ENCODE measurements at places on chromosomes 12 and 14.

- no peak for DNase-seq
Observed at GRCh38 chr12:51910691-51911090, 3.4 kb downstream of the ACVRL1 start.

- no peak for DNase-seq
Observed at GRCh38 chr12:114981036-114981435, 297.1 kb upstream of the TBX3 start.

DNA sequence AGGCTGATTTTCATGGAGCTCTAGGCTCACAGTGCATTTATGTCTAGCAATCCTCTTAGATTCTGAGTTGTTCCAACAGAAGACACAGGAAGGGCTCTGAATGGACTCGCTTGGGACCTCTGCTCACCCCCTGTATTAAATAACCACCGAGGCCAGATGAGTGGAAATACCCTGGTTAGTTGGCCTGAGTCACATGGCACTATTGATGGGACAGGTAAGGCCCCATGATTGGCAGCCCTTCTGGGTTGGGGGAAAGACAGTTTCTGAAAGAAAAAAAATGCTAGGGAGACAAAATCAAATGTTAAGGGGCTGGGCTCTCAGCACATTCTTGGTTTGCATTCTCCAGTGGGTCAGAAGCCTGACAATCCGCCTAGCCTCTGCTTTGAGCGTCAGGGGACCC, 14.8 kb downstream of the DGLUCY start:
- DNase-seq = no peak

DNA sequence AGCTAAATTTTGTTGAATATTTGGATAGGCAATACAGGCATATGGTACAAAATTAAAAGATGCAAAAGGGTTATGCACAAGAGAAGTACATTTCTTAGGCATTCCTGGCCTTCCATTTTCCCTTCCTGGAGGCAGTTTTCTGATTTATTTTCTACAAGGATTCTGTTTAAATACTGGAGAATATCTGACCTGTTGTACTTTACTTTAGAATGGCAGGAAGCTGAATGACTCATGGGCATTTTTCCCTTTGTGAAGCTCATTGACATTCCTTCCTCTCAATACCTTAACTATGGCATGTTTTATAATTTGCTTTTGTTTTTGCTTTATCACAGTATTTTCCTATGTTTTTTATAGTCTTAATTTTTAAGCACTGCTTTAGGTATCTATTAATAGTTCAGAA, 62.7 kb downstream of the RCOR1 start:
- no peak for DNase-seq

GRCh38 chr12:53744751-53745150, 7.0 kb downstream of the CISTR start:
- no peak for DNase-seq

DNA sequence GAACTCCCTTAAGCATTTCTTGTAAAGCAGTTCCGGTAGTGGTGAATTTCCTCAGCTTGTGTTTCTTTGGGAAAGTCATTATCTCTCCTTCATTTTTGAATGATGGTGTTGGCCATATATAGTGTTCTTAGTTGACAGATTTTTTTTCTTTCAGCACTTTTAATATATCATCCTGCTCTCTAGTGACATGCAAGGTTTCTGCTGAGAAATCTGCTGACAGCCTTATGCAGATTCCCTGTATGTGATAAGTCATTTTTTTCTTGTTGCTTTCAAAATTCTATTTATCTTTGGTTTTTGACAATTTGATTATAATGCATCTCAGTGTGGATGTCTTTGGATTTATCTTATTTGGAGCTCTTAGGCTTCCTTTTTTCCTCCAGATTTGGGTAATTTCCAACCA, 135.7 kb downstream of the PTPRO start:
- no peak for DNase-seq

DNA sequence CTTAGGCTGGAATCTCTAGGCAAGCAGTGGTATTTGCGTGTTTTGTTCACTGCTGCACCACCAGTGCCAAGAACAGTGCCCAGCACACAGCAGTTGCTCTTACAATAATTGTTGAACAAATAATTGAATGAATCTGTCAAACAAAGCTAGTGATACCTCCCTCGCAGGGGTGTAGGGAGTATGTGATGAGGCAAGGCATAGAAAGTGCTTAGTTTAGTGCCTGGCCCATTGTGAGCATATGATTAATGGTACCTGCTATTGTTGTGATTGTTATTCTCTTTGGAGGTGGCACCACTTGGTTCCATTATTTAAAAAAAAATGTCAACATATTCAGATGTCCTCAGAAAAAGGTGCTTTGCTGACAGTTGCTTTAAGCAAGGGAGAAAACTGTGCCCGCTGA, 210.1 kb upstream of the TBX3 start:
- DNase-seq = no peak

- DNase-seq = no peak
Observed at GRCh38 chr12:132238488-132238854, 90.9 kb downstream of the GALNT9 start.

DNA sequence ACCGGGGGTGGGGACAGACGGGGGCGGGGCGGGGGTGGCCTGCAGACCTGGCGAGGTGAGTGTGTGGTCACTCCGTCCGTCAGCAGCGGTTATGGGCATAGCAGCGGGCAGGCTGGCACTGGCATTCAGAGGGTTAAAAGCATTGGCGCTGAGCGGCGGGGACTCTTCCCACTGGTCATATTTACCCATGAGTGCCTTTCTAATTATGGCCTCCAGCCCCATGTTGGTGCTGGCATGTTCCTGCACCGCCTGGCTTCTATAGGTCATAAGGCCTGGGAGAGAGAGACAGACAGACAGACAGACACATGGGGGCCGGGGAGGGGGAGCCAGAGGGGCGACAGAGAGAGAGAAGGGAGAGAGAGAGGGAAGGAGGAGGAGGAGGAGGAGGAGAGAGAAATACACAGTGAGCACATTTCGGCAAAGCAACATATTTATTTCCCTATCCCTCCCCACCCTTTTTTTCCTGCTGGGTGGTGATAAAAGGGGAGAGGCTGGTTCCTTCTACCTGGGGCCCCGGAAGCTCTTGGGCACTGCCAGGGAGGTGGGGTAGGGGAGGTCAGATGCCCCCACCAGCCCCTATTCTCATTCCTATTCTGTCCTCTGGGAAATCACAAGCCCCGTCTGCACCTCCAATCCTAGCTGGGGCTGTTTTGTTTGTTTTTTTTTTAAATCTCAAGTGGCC, 32.6 kb downstream of the RFLNA start:
- DNase-seq = no peak

- no peak for DNase-seq
Observed at GRCh38 chr12:108843187-108843586, 14.2 kb downstream of the SSH1 start.

GRCh38 chr12:114430306-114430705, 24.4 kb upstream of the TBX5 start:
- no peak for DNase-seq

- no peak for DNase-seq
Observed at GRCh38 chr12:101051901-101052550, 158.0 kb downstream of the SLC5A8 start.

DNA sequence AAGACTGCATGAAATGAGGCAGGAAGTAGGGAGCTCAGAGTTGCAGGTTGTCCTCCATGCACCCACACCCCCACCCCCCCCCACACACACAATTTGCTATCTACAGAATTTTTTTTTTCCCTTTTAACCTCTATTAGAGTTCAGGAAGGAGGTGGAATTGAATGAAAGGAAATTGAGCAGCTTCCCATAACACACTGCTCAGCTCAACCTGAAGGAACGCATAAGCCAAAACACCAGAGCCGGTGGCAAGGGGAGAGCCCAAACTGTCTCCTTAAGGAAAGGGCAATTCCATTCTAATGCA, 74.1 kb downstream of the NUAK1 start:
- no peak for DNase-seq

GRCh38 chr12:65524666-65525065, 246.2 kb downstream of the MSRB3 start:
- DNase-seq = no peak

DNA sequence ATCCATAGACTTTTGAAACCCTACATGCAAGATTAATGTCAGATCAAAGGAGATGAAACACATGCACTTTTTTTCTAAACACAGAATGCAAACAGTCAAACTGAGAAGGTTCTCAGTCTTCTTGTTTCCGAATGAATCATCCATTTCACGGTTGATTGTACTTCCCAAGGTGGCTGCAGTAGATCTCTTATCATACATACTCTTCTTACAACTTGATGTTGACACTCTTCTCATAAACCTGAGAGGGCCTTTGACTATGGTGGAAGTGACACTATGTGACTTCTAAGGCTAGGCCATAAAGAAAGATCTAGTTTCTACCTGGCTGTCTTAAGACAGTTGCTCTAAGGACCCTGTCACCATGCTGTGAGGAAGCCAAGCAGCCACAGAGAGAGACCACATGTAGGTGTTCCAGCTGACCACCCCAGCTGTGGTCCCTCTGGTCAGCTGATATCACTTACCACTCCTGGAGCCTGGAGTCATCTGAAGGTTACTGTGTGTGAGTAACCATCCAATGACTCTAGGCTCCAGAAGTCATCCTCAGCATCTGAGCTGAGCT, 67.2 kb upstream of the HMGA2 start:
- DNase-seq = no peak

GRCh38 chr14:92954933-92955332, 32.0 kb downstream of the CHGA start:
- DNase-seq = no peak

DNA sequence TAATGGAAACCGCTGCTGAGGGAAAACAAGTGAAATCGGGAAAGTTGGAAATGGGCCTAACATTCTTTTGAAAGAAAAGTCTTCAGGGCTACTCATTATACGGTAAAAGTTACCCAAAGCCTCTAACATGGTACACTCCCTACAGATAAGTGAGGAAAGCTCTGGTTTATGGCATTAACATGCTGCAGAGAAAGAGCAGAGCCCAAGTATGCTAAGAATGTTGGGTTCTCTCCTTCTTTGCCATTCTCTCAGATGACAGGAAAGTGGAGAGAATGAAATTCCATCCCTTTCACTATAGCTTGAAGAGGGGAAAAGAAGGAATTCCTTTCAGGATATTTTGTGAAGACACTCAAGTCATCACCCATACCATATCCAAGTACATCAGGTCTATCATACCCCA, 348.0 kb downstream of the SEC23A start:
- DNase-seq = no peak

DNA sequence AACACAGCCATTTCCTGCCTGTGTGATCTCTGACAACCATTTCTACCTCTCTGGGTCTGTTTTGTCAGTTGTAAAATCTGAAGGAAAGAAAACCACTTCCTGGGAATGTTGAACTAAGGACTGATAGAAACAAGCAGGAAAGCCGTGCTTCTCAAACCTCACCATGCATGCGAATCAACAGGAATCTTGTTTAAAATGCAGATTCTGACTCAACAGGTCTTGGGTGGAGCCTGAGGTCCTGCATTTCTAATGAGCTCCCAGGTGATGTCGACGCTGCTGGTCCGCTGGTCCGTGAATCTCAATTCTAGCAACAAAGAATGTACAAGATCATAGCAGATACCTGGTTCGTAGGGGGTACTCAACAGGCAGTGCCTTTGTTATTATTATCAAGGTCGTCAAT, 38.0 kb upstream of the GPATCH2L start:
- no peak for DNase-seq

GRCh38 chr12:21697904-21698630, 40.4 kb upstream of the LDHB start:
- DNase-seq = no peak

DNA sequence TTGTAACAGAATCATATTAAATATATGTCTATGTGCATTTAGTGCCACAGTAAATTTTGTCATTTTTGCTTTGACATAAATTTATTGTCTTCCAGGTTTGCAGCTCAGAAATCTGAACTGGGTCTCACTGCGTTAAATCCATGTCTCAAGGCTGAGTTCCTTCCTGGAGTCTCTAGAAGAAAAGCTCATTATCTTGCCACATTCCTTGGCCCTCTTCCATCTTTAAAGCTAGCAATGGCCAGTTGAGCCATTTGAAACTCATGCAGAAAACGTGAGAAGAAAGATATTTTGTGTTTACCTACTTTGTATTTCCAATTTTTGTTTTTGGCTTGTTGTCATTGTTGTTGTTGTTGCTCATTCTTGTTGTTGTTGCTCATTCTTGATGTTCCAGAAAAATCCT, 10.7 kb downstream of the PRH1 start:
- no peak for DNase-seq

GRCh38 chr14:94056579-94057308, 24.3 kb downstream of the DDX24 start:
- no peak for DNase-seq

GRCh38 chr14:23555533-23555881, 564 bp upstream of the THTPA start:
- DNase-seq = no peak

GRCh38 chr12:70217416-70217815, 25.8 kb upstream of the CNOT2 start:
- no peak for DNase-seq

GRCh38 chr12:104729091-104729490, 229.0 kb downstream of the SLC41A2 start:
- no peak for DNase-seq

- DNase-seq = no peak
Observed at GRCh38 chr14:91837076-91837475, 30.3 kb downstream of the TC2N start.

GRCh38 chr14:103534576-103535061, 5.6 kb downstream of the TRMT61A start:
- DNase-seq = no peak

DNA sequence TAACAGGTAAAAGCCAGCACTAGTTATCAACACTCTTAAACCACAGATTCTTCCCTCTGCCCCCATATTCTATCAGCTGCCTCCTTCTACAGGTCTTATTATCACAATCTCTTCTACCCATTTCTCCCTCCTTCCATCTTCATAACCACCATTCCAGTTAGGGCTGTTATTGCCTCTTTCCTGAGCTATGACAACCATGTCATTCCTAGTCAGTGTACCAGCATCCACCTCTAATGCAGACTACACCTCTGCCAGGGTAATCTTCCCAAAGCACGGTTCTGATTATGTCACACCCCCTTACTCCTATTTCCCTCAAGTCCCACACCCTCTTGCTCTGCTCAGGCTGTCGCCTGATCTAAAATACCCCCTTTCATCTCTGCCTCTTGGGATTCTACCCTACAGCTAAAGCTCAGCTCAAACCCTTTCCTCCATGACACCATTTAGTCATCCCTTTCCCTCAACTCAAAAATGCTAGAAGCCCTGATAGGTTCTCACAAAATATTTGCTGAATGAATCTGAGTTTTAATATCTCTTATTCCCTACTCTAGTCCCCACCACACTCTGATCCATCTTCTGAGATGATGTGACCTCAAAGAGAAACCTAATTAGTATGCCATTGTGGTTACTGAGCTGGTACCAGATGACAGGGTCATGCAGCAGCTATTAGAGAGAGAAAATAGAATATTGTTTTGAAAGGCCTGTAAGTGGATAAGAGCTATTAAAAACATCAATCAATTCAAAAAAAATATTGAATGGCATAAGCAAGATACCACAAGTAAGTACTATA, 11.7 kb downstream of the RACGAP1 start:
- no peak for DNase-seq

- DNase-seq = no peak
Observed at GRCh38 chr14:86372402-86372801, 842.5 kb downstream of the FLRT2 start.

Measured in activated CD4-positive, alpha-beta T cell treated with anti-CD3 and anti-CD28 coated beads, Interleukin-2, amount 50 U/mL, for 4 hours (primary cell).